ENCODE measurements at places on chromosomes 12 and 14. TPM values are rescaled to one million over a fixed set of nuclear protein-coding genes. Genes with fewer than 3 reads are reported as not detected.

DDHD1 gene
- total RNA-seq: 32.6 TPM

KRT74 gene
- not detected for total RNA-seq

FAM186B gene
- total RNA-seq: 0.65 TPM

GNG2 gene
- total RNA-seq: 23.8 TPM

TPPP2 gene
- not detected for total RNA-seq

CELA1 gene
- total RNA-seq: not detected

KCNH5 gene
- not detected for total RNA-seq

CCDC197 gene
- not detected for total RNA-seq

PCNX1 gene
- 49.9 TPM for total RNA-seq

CSAD gene
- total RNA-seq: 39.2 TPM

DNAL1 gene
- 14.7 TPM for total RNA-seq

POTEG gene
- total RNA-seq: not detected

RIPK3 gene
- 27.9 TPM for total RNA-seq
